ENCODE measurements at places on chromosomes 4 and X.
A peak's percentile ranks its signal among the peaks of the same experiment; 100 is the strongest.

GRCh38 chr4:105466580-105466979 is 7.3 kb downstream of the PPA2 start:
- no peak for DNase-seq

GRCh38 chr4:172674811-172675210 is 493.8 kb upstream of the GALNT7 start:
- DNase-seq: no peak

DNA sequence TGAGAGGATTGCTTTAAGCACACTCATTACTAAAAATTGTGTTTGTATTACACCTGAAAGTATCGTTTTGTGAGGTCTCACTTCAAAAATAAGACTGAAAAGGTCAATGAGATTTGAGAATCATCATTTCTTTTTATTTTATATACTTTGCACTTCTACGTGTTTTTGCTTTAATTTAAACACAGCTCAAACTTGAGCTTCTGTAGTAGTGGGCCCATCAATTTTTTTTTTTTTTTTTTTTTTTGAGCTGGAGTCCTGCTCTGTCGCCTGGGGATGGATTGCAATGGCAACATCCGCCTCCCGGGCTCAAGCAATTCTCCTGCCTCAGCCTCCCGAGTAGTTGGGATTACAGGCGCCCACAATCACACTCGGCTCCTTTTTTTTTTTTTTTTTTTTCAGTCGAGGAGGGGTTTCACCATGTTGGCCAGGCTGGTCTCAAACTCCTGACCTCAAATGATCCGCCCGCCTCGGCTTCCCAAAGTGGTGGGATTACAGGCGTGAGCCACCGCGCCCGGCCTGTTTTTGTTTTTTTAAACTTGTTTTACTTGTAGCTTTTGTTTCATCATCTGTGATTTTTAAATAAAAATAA is 1.5 kb downstream of the GSTCD start:
- DNase-seq: no peak

GRCh38 chr4:184359888-184360287 is 114.5 kb downstream of the IRF2 start:
- no peak for DNase-seq

- no peak for DNase-seq
Observed at GRCh38 chr4:82903737-82904136, 3.2 kb downstream of the THAP9 start.

- peak; percentile 39 for DNase-seq
Observed at GRCh38 chr4:101259876-101260275, 87.5 kb downstream of the PPP3CA start.

- DNase-seq: no peak
Observed at GRCh38 chr4:172751550-172751949, 417.1 kb upstream of the GALNT7 start.

- DNase-seq: no peak
Observed at GRCh38 chr4:128513664-128514484, 226.3 kb upstream of the PGRMC2 start.

GRCh38 chr4:4890574-4891255 is 31.2 kb downstream of the MSX1 start:
- no peak for DNase-seq

DNA sequence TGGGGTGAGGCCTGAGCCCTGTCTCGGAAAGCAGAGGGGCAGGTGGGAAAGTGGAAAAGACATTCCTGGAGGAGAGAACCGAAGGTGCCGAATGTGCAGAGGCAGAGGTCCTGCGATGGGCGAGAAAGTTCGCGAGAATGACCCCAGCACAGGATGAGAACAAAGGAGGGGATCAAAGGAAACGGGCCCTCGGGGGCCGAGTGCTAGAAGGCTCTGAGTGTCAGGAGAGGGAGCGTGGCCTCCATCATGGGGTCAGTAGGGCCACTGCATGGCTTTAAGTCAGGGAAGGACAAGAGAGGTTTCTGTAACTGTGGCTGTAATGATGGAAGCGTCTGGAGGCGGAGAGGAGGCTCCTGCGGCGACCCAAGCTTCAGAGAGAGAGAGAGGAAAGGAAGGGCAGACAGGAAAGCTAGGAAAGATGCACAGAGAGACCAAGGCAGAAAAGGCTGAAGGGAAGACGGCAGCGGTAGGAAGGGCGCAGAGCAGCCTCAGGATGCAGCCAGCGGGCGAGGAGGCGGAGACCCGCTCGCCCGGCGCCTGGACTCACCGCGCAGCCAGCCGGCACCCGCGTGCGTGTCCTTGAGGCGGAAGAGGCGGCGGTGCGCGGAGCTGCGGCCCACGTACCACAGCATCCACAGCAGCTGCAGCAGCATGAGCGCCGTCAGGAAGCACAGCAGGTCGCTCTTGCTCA is 669 bp downstream of the OTOP1 start:
- peak; percentile 3 for DNase-seq

DNA sequence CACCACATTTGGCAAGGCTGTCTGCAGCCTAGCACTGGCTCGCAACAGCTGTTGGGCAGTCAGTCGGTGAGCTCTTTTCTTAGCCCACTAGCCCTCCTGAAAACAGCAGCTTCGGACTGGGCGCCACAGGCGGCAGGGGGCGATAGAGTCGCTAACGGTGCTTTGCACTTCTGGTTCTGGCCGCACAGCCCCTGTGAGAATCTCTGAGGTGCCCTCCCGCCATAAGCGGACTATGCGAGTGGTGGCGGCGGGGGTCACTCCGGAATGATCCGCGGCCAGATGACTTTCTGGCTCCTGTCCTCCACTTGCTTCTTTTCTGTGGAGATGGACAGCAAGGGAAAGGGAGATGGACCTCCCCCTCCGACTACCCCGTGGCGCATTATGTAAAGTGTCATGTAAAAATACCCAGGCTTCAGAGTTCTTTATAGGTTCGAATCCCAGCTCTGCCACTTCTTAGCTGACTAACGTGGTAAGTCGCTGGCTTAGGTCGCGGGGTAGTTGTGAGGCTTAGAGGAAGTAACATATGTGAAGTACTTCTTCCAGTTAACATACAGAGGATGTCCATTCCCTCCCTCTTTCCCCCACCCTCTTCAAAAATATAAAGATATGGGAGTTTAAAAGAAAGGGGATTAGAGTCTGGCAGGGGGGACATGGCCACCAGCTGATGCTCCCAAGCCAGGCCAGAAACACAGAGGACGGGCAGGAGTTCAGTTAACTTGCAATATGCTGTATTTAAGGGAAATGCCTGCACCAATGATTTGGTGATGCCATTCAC is 11.0 kb downstream of the ARHGAP36 start:
- DNase-seq: peak; percentile 8

DNA sequence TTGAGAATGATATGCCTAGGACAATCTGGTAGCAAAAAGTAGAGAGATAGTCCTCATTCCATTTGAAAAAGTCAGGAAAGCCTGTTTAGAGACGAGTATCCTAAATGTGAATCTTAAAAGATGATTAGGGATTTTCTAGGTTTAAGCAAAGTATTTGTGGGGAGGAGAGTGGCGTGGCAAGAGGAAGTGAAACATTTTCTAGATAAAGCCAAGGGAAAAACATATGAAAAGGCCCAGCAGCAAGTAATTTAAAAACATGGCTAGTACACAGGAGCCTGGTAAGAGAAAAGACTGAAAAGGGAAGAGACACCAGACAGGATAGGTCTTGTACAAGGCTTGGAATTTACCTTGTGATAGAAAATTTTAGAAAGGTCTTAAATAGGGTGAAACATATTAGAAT is 45.9 kb downstream of the CORIN start:
- DNase-seq: no peak

DNA sequence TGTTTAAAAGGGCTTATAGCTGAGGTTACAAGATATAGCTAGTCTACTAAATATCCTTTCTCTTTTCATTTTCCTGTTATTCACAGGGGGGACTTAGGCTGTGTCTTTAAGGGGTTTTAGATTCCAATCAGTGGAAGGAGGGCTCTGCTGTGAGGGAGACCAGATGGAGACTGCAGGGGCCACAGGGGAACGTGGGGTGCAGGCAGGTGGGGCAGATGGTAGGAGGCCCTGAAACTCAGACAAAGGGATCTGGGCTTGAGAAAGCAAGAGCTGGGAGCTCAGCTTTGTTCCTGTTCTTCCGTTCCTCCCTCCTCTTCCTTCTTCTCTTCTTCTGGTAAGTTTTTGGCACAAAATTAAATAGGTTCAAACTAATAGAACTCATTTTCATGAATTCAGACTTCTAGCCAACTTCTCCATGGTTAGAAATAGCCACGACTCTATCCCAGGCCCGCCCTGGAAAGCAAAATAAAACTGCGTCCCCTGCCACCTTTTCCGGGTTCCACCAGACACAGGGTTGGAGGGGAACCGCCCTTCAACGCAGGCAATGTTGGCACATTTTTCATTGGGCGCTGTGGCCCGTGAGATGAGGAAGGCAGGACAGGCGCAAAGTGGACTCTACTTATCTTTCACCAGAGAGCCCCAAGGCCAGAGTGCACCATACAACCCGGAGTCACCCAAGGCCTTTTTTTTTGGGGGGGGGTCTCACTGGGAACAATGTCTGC is 3.5 kb upstream of the TMSB4X start:
- DNase-seq: no peak

GRCh38 chrX:129559783-129560182 is 19.7 kb downstream of the OCRL start:
- DNase-seq: no peak

GRCh38 chrX:46957297-46957696 is 45.1 kb downstream of the JADE3 start:
- DNase-seq: peak; percentile 9

GRCh38 chr4:110005461-110006056 is 92.9 kb downstream of the EGF start:
- peak; percentile 78 for DNase-seq

- no peak for DNase-seq
Observed at GRCh38 chr4:139562067-139562684, 6.2 kb upstream of the SETD7 start.

GRCh38 chrX:7019555-7019954 is 128.0 kb upstream of the STS start:
- DNase-seq: peak; percentile 10

DNA sequence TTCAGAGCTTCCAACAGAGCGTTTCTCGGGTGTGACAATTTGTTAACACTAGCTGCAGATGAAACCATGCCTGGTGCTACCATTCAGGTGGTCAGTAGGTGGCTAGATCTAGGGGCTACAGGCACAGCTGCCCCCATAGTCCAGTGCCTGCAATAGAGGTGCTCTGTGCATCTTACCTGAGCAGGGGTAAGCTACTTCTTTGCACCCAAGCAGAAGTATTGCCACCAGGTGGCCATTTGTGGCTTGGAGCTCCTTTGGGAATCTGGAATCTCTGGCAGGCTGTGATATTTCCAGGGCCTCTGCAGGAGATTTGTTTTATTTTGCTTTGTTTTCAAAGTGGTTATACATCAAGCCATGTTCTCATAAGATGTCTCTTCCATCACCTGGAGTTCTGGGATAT is 170.7 kb upstream of the PUDP start:
- DNase-seq: no peak

GRCh38 chr4:10035130-10035529 is 13.8 kb upstream of the SLC2A9 start:
- DNase-seq: no peak

DNA sequence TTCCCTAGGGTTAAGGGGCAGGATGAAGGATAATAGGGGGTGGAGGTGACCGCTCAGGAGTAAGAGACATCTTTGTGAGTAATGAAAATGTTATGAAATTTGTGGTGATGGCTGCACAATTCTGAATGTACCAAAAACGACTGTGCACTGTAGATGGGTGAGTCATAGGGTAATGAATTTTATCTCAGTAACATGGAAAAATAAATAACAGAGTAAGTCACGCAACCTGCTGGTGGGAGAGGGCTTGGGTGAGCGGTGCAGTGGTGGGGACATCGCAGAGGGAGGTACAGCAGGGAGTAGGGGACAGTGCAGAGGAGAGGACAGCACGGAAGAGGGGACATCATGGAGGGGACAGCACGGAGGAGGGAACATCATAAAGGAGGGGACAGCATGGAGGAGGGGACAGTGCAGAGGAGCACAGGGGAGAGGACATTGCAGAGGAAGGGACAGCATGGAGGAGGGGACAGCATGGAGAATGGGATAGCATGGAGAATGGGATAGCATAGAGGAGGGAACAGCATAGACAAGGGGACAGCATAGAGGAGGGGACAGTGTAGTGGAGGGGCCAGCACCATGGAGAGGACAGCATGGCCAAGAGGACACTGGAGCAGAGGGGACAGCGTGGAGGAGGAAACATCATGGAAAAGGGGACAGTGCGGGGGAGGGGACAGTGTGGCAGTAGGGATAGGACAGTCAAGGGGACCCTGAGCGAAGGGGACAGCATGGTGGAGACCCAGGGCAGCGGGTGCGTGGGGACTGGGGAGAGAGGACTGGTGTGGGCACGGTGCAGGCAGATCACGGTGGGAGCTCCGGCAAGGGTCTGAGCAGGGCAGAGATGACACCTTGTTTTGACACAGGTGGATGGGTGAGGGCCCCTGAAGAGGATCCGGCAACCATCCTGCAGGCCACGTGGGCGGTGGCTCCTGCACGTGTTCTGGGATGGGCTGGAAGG is 68.5 kb upstream of the MXD4 start:
- DNase-seq: peak; percentile 94

- DNase-seq: no peak
Observed at GRCh38 chr4:181308476-181309312, 934.5 kb upstream of the TENM3 start.

- peak; percentile 85 for DNase-seq
Observed at GRCh38 chr4:123826896-123827295, 430.3 kb downstream of the SPRY1 start.

GRCh38 chr4:55013431-55013955 is 111.9 kb downstream of the KDR start:
- DNase-seq: no peak

DNA sequence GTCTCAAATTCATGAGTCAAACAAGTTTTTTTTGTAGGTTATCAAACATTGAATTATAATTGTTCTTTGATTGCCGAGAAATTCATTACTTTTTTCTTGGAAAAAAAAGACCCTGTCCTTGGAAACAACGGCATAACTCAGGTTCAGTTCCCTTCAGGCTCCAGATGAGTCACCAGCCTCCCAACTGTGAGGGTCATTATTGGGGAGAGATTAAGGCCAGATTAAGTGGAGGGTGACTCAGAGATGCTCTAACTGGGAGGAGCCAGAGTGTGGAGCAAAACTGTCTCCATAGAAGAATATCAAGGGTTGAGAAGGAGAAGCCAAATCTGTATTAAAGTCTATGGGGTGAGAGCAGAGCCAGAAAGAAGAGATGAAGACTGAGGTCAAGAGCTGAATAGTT is 9.6 kb downstream of the ADGRG4 start:
- peak; percentile 40 for DNase-seq

- no peak for DNase-seq
Observed at GRCh38 chrX:140526171-140526570, 21.3 kb upstream of the SOX3 start.

- no peak for DNase-seq
Observed at GRCh38 chr4:95304898-95305297, 243.9 kb downstream of the UNC5C start.

DNA sequence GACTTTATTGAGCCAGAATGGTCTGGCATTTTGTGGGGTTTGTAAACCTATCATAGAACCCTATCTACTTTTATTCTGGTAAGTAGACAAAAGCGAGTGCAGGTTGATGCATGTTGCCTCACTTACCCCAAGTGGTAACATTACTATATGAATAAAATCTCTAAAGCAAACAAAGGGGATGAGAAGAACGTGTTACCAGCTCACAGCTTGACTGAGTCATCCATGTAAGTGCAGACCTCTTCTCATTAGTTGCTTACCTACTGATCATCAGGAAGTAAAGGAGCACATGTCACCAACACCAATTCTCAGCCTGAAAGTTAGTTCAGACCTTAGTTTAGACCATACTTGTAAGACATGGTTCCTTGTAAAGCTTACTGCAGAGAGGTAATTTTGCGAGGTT is 1328.3 kb downstream of the C4orf33 start:
- no peak for DNase-seq

All from fibroblast of mammary gland (primary cell).